ENCODE measurements at places on chromosomes 4 and X. TPM values are rescaled to one million over a fixed set of nuclear protein-coding genes. Genes with fewer than 3 reads are reported as not detected.

DNA sequence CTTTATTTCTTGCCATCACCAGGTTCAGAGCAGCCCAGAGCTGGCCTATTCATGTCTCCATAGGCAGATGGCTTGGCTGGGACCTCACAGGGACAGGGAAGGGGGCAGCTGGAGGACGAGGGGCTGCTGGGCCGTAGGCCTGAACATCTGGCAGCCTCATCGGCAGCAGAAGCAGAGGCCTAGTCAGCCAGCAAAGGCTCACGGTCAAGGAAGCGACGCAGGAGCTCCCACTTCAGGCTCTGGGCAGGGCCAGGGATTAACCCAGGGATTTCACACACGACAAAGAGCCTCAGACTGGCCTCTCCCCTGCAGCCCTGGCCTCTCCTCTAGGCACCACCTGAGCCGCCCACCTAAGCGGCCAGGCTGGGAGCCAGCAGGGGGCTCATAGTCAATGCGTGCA, 46.0 kb upstream of the MAN2B2 start:
- no peak overlapping the region for H3K4me3 ChIP-seq
- peaks cover 2% of the 10 kb centered on the region for H3K27me3 ChIP-seq
- H3K36me3 ChIP-seq, result no peaks in the 10 kb centered on the region

GRCh38 chr4:40656201-40656863, 26.7 kb upstream of the RBM47 start:
- H3K4me3 ChIP-seq, result peak overlapping the region; percentile 35
- H3K27me3 ChIP-seq, result no peaks in the 10 kb centered on the region
- no peaks in the 10 kb centered on the region for H3K36me3 ChIP-seq
- DNase-seq, result peak; percentile 91
- peak overlapping the region; percentile 97 for H3K27ac ChIP-seq
- H3K4me1 ChIP-seq, result peaks cover 35% of the 10 kb centered on the region

DNA sequence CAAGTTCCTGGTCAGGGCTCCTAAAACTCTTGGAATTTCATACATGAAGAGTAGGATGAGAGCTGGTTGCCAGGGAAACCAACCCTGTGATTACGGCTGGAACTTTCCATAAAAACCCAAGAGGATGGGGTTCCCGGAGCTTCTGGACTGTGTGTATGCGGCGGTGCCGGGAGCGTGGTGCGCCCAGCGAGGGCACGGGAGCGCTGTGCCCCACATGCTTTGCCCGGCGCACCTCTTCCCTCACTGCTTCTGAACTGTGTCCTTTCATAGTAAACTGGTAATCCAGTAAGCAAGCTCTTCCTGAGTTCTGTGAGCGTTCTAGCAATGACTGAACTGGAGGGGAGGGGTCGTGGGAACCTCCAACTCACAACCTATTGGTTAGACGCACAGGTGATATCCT, 152.6 kb downstream of the AFAP1 start:
- DNase-seq, result no peak
- peaks cover 12% of the 10 kb centered on the region for H3K4me1 ChIP-seq
- no peaks in the 10 kb centered on the region for H3K27me3 ChIP-seq
- no peak overlapping the region for H3K4me3 ChIP-seq

DNA sequence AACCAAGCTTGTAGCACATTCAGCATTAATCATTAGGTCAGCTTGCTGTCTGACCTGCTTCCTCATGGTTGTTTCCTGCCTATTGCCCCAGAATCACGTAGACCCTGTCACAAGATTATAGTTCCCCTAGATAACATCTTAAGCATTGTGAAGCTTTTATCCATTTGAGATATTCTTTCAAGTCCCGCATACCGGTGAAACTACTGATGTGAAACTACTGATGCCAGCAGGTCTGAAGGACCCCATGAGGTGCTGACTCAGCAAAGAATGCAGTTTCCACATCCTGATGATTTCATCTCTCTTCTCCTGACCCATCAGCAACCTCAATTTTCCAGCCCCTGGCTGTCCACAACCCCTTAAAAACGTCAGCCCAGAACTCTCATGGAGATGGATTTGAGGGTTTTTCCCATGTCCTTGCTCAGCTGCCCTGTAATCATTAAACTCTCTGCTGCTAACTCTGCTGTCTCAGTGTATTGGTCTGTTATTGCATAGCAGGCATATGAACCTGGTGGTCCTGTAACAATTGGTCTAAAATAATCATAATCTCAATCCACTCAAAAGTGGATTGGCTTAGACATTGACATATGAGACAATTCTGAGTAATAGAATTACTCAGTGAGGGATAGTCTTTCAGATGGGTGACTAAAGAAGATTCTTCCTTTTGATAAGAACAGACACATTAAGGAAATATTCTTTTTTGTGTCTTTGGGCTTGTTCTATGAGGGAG, 26.3 kb upstream of the UBA6 start:
- no peaks in the 10 kb centered on the region for H3K27me3 ChIP-seq
- H3K36me3 ChIP-seq, result no peaks in the 10 kb centered on the region
- no peak overlapping the region for H3K4me3 ChIP-seq
- no peaks in the 10 kb centered on the region for H3K4me1 ChIP-seq
- no peak for DNase-seq
- no peak overlapping the region for H3K27ac ChIP-seq

GRCh38 chr4:94814237-94814636, 56.5 kb downstream of the BMPR1B start:
- H3K27ac ChIP-seq, result no peak overlapping the region
- H3K36me3 ChIP-seq, result no peaks in the 10 kb centered on the region
- DNase-seq, result no peak
- no peak overlapping the region for H3K4me3 ChIP-seq
- H3K4me1 ChIP-seq, result no peaks in the 10 kb centered on the region
- H3K27me3 ChIP-seq, result no peaks in the 10 kb centered on the region

GRCh38 chr4:119284876-119285780, 36.8 kb downstream of the FABP2 start:
- no peaks in the 10 kb centered on the region for H3K36me3 ChIP-seq
- no peak overlapping the region for H3K27ac ChIP-seq
- no peak for DNase-seq
- no peaks in the 10 kb centered on the region for H3K4me1 ChIP-seq
- no peaks in the 10 kb centered on the region for H3K27me3 ChIP-seq
- peak overlapping the region; percentile 44 for H3K4me3 ChIP-seq

GRCh38 chrX:68363984-68364383, 69.3 kb downstream of the OPHN1 start:
- no peaks in the 10 kb centered on the region for H3K4me1 ChIP-seq
- no peak overlapping the region for H3K4me3 ChIP-seq
- no peaks in the 10 kb centered on the region for H3K36me3 ChIP-seq
- no peaks in the 10 kb centered on the region for H3K27me3 ChIP-seq
- no peak overlapping the region for H3K27ac ChIP-seq

The FABP2 gene
- polyA plus RNA-seq, result not detected

- no peaks in the 10 kb centered on the region for H3K4me1 ChIP-seq
- H3K27me3 ChIP-seq, result no peaks in the 10 kb centered on the region
- DNase-seq, result no peak
Observed at GRCh38 chrX:145881175-145881995, 63.8 kb downstream of the SLITRK2 start.

DNA sequence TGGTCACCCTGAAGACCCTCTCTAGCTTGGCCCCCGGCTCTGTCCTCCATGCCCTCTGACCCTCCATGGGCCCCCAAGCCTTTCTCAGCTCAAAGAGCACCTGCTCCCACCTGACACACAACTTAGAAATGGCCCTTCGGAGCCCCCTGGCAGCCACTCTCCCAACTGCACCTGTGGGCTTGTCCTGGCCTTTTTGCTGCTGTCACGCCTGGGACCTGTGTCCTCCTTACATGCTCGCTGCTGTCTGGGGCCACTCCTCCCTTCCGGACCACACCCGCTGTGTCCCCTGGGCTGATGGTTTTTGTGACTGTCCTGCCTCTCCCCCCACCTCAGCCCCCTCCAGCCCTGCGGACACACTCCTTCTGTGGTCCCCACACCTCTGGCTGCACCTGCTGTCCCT, 106.2 kb upstream of the AFAP1 start:
- peaks cover 2% of the 10 kb centered on the region for H3K27me3 ChIP-seq
- no peak overlapping the region for H3K4me3 ChIP-seq
- H3K4me1 ChIP-seq, result no peaks in the 10 kb centered on the region

DNA sequence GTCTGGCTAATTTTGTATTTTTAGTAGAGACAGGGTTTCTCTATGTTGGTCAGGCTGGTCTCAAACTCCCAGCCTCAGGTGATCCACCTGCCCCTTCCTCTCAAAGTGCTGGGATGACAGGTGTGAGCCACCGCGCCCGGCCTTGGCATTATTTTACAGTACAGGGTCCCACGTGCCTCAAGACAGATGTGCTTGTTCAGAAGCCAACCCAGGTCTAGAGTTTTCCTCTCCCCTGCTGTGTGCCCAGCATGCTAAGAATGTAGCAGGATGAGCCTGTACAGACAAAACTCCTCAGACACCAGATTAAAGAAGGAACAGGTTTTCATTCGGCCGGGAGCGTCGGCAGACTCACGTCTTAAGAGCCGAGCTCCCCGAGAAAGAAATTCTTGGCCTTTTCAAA, 42.2 kb downstream of the CRLF2 start:
- DNase-seq, result no peak
- no peaks in the 10 kb centered on the region for H3K27me3 ChIP-seq
- no peaks in the 10 kb centered on the region for H3K4me1 ChIP-seq
- no peak overlapping the region for H3K4me3 ChIP-seq
- H3K27ac ChIP-seq, result no peak overlapping the region

DNA sequence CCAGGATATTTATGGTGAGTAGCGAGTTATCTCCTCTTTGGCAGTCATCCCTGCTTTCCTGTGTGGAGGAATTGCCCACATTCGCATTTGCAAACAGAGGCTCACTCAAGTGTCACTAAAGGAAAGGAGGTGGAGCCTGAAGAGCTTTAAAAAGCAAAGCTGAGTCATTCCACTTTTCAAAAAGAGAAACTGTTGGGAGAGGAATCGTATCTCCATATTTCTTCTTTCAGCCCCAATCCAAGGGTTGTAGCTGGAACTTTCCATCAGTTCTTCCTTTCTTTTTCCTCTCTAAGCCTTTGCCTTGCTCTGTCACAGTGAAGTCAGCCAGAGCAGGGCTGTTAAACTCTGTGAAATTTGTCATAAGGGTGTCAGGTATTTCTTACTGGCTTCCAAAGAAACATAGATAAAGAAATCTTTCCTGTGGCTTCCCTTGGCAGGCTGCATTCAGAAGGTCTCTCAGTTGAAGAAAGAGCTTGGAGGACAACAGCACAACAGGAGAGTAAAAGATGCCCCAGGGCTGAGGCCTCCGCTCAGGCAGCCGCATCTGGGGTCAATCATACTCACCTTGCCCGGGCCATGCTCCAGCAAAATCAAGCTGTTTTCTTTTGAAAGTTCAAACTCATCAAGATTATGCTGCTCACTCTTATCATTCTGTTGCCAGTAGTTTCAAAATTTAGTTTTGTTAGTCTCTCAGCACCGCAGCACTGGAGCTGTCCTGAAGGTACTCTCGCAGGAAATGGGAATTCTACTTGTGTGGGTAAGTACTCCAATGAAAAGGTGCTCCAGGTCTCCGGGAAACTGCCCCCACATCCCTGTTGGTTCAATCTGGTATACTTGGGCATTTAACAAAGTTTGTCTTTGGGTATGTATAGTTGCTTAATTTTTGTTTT, at the start of gene EGF:
TSS of gene EGF (plus strand) at position 178 of the 890 bp plus-strand sequence. CDS start at position 631, 453 bp downstream.
- no peak for DNase-seq
- H3K27ac ChIP-seq, result no peak within 1 kb of the TSS
- H3K4me3 ChIP-seq, result no peak within 1 kb of the TSS
- H3K27me3 ChIP-seq, result peaks cover 9% of the 10 kb centered on the region
- H3K36me3 ChIP-seq, result no peaks in the 10 kb centered on the region

The TRIM2 gene
- polyA plus RNA-seq, result not detected

DNA sequence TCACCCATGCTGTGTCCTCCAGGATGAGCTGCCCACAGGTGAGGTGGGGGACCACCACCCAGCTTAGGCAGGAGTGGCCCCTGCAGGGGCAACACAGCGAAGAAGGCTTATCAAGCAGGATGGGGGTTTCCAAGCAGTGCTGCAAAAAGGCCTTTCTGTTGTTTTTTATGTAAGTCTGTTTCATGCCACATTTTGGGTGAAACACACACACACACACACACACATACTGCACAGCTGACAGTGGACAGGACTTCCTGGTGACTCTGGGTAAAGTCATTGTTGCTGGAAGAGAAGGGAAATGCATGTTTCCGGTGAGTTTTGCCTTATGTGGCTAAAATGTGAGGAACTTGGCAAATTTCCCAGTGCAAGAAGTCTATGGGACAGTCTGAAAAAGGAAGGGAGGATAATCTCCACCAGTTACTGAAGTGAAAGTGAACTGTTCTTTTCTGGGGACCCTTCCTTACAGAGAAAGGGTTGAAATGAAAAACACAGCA, 119.2 kb downstream of the IRF2 start:
- no peaks in the 10 kb centered on the region for H3K27me3 ChIP-seq
- peak overlapping the region; percentile 99 for H3K27ac ChIP-seq
- H3K36me3 ChIP-seq, result no peaks in the 10 kb centered on the region
- peak; percentile 84 for DNase-seq
- H3K4me1 ChIP-seq, result peaks cover 16% of the 10 kb centered on the region

The LRPAP1 gene
- 100 TPM for polyA plus RNA-seq

DNA sequence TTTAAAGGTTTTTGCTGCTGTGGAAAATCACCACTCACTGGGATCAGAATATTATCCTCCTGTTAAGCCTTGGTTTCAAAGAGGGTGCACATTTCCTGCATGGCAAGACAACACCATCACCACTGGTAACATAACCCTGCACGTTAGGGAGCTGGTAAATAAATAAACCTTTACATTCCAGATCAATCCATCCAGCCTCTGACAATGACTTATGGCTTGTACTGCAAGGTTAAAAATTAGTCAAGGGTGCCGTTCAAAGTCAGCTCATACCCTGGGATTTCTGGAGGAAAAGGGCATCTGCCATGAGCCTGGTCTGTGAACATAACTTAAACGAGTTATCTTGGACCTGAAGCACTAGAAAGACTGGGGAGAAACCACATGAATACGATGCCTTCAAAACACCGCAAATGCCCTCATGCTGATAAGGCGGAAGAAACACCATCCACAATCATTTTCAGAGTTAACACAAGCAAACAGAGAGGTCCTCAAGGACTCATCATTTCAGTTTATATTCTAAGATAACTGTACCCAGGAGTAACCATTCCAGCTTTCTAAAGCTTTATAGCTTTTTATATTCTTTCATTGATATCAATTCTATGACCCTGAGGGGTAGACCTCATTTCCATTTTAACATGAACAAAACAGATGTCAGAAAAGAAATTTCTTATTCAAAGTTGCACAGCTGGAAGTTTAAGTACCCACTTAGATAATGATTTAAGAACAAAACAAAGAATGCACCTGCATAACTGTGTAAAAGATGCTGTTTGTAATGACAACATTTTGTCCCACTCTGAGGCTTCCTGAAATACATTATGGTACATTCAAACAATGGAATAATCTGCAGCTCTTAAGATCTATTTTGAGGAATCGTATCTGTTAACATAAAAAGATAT, 103.1 kb downstream of the NPNT start:
- H3K4me3 ChIP-seq, result no peak overlapping the region
- no peaks in the 10 kb centered on the region for H3K4me1 ChIP-seq
- no peaks in the 10 kb centered on the region for H3K27me3 ChIP-seq
- no peaks in the 10 kb centered on the region for H3K36me3 ChIP-seq

GRCh38 chr4:40586034-40586433, 43.6 kb downstream of the RBM47 start:
- H3K27me3 ChIP-seq, result no peaks in the 10 kb centered on the region
- no peak for DNase-seq
- H3K4me3 ChIP-seq, result no peak overlapping the region
- H3K36me3 ChIP-seq, result peaks cover 4% of the 10 kb centered on the region
- peaks cover 4% of the 10 kb centered on the region for H3K4me1 ChIP-seq

The EMCN gene
- polyA plus RNA-seq, result not detected

All from GM12878 (cell line).